Stimulated activated CD4-positive, alpha-beta T cell treated with anti-CD3 and anti-CD28 coated beads, TNF-alpha, amount 100 ng/mL, for 24 hours (primary cell): ENCODE measurements at places on chromosomes 5 and 9.

GRCh38 chr5:55338092-55338613 lies 30.4 kb downstream of the MTREX start:
- no peak for DNase-seq

GRCh38 chr9:112900901-112901300 lies 10.2 kb upstream of the SLC46A2 start:
- DNase-seq = no peak

DNA sequence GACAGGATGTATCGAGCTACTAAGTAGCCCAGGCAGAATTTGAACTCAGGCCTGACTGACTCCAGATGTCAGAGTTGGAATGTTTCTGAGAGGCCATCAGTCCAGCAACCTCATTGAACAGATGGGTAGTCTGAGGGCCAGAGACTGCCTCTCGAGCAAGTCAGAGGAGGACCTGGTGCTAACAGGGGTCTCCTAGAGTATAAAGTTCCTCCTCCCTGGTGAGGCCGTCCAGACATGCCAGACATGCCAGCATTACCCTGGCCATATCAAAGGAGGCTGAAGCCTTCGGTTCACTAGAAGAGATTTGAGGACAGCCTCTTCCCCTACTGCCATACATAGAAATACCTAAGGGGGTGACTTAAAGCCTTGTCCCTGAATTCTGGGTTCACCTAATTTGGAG lies 81.2 kb downstream of the ZNF618 start:
- no peak for DNase-seq

GRCh38 chr9:33133186-33133585 lies 34.0 kb downstream of the B4GALT1 start:
- DNase-seq = no peak

DNA sequence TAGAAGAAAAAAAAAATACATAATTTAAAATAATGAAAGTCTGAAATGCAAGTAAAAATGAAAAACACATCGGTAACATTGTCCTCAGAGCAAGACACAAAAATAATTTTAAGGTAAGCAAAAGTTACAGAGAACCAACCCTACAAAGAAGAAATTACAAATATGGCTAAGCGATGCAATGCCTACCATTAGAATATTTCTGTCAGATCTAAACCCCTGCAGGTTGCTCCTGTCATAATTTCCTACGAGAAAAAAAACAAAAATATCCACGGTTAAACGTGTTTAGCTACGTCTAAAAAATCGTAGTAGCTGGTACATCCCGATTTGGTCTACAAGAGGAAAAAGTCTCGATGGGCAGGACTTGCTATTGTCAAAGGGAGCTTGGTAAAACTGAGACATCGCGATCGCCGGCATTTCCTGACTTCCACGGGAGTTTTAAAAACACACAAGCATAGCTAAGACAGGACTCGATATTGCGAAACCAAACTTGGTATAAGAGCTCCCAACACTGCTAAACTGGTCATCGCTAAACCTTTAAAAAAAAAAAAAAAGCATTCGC lies 1.1 kb upstream of the ANXA2R start:
- no peak for DNase-seq

GRCh38 chr9:136204838-136205706 lies at the start of gene LHX3:
Gene LHX3, minus strand, starts transcription at chr9:136205128. Its CDS starts 116 bp downstream, at chr9:136205012.
- DNase-seq = no peak

DNA sequence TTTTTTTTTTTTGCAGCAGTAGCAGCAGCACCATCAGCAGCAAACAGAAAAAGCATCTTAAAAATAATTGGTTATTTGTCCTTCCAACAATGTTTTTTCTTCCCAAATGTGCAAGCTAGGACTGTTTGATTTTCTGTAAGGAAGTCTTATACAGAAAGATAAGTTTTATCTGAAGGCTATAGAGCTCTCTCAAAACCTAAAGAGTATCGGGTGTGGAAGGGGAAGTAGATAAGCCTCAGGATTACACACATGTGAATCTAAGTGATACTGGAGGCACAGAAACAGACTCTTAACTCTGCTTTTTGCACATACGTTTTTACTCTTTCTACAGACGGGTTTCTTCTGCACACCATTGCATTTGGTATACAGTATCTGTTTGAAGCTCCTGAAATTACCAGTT lies 184.4 kb upstream of the FTMT start:
- no peak for DNase-seq

DNA sequence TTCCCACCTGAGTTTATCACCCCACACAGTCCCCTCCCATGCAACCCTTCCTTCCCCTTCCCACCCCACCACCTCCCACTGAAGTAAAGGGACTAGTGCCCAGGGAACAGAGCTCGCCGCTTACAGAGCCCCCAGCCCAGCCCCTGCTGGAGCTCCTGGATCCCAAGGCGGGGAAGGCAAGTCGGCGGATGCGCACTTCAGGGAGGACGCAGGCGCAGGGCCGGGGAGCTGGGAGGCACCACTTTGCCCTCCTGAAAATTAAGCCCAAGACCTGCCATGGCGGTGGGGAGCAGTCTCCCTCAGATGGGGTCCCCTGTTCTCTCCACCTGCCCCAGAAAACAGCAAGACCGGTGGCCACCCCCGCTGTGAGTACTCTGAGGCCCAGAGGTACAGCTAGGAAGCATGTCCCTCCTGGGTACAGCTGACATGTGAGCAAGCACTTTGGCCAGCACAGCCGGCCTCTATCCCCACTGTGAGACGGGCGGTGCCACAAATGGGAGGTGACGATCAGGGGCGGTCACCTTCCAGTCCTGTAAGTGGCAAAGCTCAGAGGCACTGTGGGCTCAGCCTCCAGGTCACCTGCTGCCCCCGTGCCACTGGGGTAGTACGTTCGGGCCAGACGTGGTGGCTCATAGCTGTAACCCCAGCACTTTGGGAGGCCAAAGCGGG lies 45.9 kb downstream of the COL23A1 start:
- no peak for DNase-seq

GRCh38 chr5:119273391-119273839 lies 82.4 kb upstream of the TNFAIP8 start:
- DNase-seq = no peak

GRCh38 chr9:1875251-1875851 lies 139.8 kb upstream of the SMARCA2 start:
- DNase-seq = no peak
